Activated effector memory CD4-positive, alpha-beta T cell treated with anti-CD3 and anti-CD28 coated beads, Interleukin-2, amount 50 U/mL, for 16 hours (primary cell): ENCODE measurements at places on chromosomes 2 and 18.

GRCh38 chr2:237996021-237996593 is 29.3 kb downstream of the UBE2F start:
- no peak for DNase-seq

- no peak for DNase-seq
Observed at GRCh38 chr2:99472600-99472960, 17.2 kb downstream of the REV1 start.

DNA sequence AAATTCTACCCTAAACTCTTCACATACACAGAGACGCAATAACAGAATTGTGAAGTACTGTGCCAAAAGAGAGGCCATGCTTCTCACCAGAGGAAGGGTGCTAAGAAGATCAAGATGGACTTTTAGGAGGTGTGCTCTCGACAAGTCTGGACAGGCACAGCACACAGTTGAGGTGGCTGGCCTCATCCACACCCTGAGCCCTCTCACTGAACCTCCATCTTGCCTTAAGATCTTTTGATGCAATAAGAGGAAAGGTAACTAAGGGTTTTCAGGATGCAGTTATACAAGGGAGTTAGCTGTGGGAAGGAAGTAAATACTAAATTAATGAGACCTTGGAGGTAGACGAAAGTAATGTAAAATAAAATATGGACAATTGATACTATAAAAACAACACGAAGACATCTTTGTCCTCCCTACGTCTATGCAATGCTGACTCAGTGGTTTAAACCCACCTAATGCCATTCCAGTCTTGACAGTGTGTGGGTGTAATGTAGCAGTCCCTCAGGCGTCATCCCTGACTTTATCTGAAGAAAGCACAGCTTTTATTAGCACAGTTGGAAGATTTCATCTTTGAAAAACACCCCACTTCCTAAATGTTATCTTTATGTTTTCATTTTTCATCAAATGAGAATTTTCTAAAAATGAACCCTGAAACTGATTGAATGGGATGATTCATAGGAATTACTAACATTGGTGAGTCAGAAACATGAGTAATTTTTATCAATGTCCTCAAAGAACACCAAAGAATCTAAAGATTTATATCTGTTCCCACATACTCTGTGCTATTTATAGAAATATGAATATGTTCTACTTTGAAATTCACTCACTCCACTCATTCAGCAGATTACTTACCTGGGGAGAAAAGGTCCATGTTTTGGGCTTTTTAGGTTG is 34.0 kb upstream of the MALL start:
- no peak for DNase-seq

DNA sequence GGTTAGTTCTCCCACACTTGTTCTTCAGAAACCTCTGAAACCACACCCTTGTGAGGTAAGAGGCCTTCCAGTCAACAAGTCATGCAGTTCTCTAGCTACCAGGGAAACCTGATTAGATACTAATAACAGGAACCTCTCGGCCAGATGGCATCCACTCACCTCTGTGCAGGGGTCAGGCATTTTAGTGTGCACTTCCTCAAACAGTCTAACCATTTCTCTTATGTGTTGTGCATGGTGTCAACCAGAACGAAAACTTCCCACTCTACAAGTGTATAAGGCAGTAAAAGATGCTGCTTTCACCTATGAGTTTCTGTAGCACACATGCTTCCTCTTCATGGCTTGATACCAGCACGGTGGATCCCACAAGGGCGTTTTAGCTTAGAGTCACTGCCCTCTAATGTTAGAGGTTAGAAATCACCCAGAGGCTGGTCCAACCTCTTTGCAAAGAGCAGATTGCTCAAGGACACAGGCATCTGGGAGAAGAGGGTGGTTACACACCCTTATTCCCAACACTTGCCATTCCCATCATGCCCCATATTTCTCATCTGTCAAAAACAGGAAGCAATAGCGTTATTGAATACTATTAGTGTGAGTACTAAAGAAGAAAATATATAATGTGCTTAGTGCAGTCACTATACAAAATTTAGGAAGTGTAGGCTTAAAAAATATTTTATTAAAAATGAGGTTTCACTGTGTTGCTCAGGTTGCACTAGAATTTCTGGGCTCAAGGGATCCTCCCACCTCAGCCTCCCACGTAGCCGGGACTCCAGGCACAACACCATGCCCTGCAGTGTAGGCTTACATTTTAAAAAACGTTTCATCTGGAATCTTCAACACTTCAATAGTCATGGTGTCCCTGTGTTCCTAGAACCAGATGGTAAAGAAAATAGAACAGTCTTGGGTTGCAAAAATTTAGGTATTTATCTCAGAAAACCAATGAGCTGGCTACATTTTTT is 34.5 kb upstream of the RAB31 start:
- DNase-seq, result no peak

DNA sequence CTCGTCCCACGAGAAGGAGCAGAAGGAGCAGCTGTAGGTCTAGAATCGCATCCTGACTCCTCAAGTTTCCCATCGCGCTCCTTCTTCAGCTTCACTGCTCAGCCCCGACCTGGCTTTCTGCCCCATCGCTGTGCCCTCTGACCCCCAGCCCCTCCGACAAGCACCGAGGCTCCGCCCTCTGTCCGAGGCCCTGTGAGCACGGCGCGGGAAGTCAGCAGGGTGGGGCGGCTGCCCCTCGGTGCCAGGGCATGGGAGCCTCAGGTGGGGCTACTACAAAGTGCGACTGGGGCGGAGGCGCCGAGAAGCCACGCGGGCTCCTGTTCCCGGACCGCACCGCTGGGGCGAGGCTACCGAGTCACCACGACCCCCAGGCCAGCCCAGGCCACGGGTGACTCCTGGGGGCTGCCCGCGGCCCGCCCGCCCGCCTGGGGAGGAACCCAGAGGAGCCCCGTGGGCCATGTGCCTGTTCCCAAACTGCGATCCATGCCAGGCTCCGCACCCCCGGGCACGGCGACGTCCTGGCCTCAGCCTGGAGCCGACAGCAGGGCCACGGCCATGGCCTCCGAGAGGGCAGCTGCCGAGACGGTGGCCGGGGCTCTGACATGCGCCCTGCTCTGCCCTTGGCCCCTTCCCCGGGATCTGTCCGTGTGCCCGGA is 36.6 kb upstream of the ID2 start:
- DNase-seq, result no peak

GRCh38 chr2:220078439-220078838 is 451.0 kb downstream of the SLC4A3 start:
- DNase-seq, result no peak

- no peak for DNase-seq
Observed at GRCh38 chr2:105888625-105889024, 143.9 kb downstream of the NCK2 start.

DNA sequence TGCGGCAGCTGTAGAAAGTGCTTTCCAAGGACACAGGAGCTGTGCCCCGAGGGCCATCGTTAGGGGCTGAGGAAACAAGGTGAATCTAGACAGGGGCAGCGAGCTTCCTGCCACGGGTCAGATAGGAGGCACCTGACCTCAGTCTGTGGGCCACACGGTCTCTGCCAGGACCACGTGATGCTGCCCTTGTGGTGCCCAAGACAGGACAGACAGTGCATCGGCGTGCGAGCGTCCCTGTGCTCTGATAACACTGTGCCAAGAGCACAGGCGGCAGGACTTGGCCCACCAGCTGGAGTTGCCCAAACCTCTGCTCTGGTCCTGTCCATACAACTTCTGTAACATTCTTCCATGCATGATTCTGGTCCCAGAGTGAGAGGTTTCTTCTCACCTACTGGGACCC is 225.4 kb downstream of the TWIST2 start:
- no peak for DNase-seq

- DNase-seq, result no peak
Observed at GRCh38 chr2:216796115-216796840, 63.6 kb downstream of the TNP1 start.
